ENCODE measurements at places on chromosomes 2 and 18. TPM values are rescaled to one million over a fixed set of nuclear protein-coding genes. Genes with fewer than 3 reads are reported as not detected.
A peak's percentile ranks its signal among the peaks of the same experiment; 100 is the strongest.

FBXO15 gene
- 2.2 TPM for total RNA-seq

CXCR1 gene
- not detected for total RNA-seq

LCT gene
- total RNA-seq, result not detected

FHL2 gene
- 37.9 TPM for total RNA-seq

AMER3 gene
- total RNA-seq, result not detected

REG1B gene
- not detected for total RNA-seq

TEX261 gene
- 33.0 TPM for total RNA-seq

GPR55 gene
- not detected for total RNA-seq

CD302 gene
- 3.1 TPM for total RNA-seq

TM4SF20 gene
- total RNA-seq, result not detected

TBR1 gene
- 0.13 TPM for total RNA-seq

SP140 gene
- total RNA-seq, result 0.54 TPM

DNA sequence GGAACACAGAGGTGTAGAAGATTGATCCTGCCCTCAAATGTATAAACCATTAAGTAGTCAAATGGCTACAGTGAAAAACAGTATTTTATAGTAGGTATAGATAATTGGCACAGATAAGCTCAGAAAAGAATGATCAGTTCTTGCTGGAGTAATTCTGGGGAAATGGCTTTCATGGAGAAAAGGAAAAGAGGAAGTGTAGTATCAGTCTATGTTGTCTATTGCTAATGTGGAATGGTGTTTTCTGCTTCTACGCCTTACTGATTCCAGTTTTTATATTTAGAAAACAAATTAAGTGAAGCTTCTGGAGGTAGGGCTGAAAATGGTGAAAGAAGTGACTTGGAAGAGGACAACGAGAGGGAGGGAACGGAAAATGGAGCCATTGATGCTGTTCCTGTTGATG lies 22.2 kb downstream of the ZC3H15 start:
- DNase-seq, result no peak

GRCh38 chr2:29412197-29412925 lies 297.1 kb downstream of the CLIP4 start:
- DNase-seq, result no peak

- no peak for DNase-seq
Measured at GRCh38 chr2:162126111-162126519, 25.9 kb downstream of the GCG start.

DNA sequence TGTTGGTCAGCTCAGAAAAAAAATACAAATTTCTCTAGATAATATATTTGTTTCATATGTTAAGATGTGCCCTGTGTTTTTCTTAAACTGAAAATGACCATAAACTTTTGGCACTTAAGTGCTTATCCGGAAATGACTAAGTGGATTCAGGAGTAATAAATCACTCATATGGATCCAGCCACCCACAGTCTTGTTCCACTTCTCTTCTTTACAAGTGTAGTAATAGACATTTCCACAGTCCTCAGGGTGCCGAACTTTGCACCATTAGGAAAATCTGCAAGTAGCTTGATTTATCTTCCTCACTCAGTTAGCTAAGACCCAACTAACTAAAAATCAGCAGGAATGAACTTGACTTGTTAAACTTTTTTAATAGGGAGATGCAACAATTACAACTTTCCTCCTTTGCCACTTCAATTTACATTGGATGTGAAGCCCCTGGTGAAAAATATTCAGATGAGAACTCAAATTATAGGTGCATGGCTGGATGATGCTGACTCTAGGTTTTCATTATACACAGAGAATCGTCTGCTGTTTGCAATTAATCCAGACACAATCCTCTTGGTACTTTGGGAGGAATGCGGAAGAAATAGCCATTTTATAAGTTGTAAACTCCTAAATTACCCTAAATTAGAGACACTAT lies 322.5 kb downstream of the ARHGAP15 start:
- no peak for DNase-seq

- no peak for DNase-seq
Measured at GRCh38 chr18:41558715-41559114, 396.3 kb upstream of the PIK3C3 start.

DNA sequence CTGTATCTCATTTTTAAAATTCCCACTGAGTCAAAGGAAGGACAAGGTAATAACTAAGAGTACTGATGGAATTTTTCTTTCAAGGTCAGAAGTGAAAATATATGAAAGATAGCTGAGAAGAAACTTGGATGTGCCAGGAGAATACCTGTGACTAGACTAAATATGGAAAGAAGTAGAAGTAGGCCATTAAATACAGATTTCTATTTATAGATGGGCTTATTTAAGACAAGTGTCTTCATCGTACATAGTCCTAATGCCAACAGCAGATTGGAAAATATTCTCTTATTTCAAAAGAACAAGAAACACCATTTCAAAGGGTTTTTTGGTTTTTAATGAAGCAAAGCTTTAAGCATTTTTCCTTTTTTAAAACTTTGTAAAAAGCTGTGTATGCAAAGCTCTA lies 22.0 kb downstream of the UGP2 start:
- DNase-seq, result no peak

- DNase-seq, result peak; percentile 67
Measured at GRCh38 chr2:202635428-202636212, 851 bp downstream of the FAM117B start.

- no peak for DNase-seq
Measured at GRCh38 chr18:10519366-10519765, 6.5 kb upstream of the NAPG start.

DNA sequence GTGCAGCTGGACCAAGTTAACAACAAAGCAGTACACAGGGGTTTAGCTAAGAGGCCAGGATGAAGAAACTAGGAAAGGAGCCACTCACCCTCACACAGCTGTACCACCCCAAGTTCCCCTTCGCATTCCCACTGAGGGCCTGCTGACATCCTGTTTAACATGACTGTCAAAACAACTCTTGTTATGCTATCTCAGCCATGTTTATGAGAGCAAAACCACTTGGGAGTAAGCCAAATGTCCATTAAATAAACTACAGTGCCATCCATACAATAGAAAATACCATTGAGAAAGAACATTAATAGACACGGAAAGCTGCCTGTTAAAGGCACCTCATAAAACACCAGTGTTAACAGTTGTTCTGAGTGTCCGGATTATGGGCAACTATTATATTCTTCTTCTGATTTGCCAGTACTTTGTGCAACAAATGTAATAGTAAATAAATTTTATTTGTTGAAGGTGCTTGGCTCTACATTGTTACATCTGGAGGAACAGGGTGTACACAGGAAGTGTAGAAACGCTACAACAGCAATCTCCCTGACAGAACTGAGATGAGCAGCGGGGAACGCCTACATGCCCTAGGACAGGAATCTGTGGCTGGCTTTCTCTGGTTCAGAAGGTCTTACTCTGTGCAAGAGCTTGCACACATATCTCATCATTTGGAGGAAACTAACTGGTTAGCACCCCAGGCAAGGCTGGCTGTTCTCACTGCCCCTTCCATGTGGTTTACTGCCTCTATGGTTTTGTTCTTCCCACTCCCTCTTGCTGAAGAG lies 85.6 kb downstream of the EHD3 start:
- DNase-seq, result no peak

DNA sequence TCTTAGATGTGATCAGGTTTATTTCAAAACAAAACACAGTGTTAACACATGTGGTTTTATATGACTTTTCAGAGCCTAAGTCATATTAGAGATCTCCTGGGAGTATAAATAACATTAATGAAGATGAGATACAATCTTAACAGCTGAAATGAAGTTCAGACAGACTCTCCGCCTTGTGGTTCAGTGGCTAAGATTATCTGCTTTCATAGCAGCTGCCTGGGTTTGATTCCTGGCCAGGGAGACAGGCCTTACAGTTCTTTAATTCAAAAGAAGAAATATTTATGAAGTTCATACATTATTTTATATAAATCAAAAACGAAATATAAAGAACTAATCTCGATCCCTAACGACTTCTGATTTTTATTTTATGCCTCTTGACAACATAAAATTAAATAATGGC lies 35.2 kb upstream of the TTC32 start:
- no peak for DNase-seq

GRCh38 chr2:69375494-69376353 lies 11.3 kb downstream of the GFPT1 start:
- no peak for DNase-seq

GRCh38 chr2:215692387-215693079 lies 256.7 kb upstream of the FN1 start:
- no peak for DNase-seq

DNA sequence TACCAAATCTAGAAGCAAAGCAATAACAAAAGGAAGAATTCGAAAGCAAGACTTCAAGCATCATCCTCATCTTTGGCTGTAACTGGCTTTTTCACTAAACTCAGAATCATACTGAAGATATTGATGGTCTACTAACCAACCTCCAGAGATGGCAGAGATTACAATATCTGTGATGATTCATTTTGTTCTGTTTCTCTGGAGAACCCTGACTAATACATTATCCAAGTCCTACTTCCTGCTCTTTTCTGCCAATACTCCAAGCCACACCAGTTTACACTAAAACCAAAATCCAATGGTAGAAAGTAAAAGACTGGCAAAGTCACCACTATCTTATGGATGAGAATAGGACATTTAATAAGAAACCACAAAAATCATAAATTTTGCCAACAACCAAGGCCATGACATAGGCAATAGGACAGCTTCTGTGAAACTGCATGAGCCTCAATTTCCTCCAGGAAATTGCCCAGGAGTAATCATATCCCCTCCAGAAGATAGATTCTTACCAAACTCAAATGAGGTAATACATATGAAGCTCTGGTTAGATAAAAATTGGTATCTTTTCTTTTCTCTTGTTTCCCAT lies 159.8 kb downstream of the METTL4 start:
- DNase-seq, result no peak

- no peak for DNase-seq
Measured at GRCh38 chr2:138116456-138116855, 152.2 kb downstream of the HNMT start.

DNA sequence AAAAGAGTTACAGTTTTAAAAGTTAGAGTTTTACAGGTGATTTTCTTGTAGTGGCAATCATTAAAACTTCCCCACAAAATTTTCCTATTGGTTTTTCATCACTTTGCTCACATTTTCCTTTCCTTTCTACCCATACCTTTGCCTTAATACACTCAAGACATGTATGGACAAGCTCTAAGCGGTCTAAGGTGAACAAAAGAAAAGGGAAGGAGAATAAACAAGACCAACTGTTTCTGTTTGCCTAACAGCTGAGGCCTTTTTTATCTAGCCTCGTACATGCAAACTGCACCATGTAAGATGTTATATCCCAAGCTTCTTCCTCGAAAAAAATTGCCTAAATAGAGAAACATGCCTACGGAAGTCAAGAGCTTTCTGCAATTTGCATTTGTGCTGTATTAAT lies 33.9 kb upstream of the TBC1D8 start:
- no peak for DNase-seq

Data from mesothelial cell of epicardium (in vitro differentiated cells).